ENCODE measurements at places on chromosomes 2 and 18. TPM values are rescaled to one million over a fixed set of nuclear protein-coding genes. Genes with fewer than 3 reads are reported as not detected.

TRIB2 gene
- 4.9 TPM for total RNA-seq

KIF3C gene
- total RNA-seq = 14.9 TPM

IL36A gene
- total RNA-seq = not detected

CNGA3 gene
- 0.63 TPM for total RNA-seq

GNLY gene
- total RNA-seq = 3.0 TPM

PHLPP1 gene
- total RNA-seq = 28.9 TPM

MROH2A gene
- not detected for total RNA-seq

STON1 gene
- total RNA-seq = 118 TPM

ABCB11 gene
- total RNA-seq = 1.2 TPM

MBD1 gene
- 71.4 TPM for total RNA-seq

DNA sequence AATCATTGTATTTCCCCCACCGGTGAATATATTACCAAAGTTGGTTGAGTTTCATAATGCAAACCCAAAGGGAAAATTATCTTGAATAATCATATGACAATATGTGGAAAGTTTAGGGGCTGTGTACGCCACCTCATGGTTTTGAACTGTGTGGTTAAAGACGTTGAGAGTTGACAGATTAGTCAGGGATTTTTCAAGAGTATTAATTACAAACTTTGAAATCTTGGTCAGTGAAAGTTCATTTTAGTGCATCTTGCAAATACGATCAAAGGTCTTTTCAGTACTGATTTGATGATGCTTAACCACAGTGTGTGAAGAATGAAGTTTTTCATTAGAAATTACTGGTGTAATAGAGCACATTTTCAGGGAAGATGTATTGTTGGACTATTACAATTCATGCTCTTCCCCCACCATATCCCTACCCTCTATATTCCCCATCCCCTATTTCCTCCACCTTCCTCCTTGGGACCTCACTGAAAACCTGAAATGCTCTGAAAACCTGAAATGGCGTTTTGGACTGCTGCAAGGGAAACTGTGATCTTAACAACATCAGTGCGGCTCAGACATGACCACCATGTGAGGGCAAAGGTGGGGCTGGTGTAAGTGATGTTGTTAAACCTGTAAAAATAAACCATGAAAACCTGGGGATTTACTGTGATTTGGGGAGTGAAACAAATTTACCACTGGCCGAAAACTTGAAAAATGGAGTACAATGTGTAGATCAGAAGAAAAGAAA, 4.5 kb upstream of the BCL2L11 start:
- DNase-seq = no peak

- no peak for DNase-seq
Observed at GRCh38 chr2:99808361-99809200, 318.8 kb upstream of the REV1 start.

GRCh38 chr2:180130403-180130802, 123.3 kb upstream of the CWC22 start:
- DNase-seq = no peak

DNA sequence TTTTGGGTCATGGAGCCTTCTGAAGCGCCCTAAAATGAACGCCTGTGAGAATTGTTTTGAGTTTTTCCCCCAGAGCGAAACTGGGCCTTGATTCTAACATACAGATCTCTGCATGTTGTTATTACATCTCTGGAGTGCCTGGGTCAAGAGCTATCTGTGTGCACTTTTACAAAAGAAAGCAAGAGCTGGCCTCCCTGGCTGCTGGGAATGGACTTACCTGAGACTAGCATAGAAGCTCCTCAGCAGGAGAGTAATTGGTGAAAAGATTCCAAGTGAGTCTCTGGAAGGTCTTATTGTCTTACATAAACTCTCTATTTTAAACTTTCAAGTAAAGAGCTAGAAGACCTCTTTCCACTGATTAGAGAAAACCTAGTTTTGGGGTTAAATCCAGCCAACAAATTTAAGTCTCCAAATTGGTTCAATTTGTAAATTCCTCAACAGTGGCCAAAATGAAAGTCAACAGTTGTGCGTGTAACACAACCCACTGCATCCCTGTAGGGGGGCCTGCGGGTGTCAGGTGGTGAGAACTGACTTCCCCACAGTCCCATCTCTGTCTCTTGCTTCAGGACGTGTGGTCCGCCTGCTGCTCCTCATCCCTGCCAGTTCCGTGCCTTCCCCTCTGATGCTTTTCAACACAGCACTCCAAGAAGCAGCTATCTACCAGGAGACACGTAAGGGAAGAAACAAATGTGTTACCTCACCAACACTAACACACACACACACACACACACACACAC, 206.1 kb downstream of the SH3BP4 start:
- DNase-seq = no peak

DNA sequence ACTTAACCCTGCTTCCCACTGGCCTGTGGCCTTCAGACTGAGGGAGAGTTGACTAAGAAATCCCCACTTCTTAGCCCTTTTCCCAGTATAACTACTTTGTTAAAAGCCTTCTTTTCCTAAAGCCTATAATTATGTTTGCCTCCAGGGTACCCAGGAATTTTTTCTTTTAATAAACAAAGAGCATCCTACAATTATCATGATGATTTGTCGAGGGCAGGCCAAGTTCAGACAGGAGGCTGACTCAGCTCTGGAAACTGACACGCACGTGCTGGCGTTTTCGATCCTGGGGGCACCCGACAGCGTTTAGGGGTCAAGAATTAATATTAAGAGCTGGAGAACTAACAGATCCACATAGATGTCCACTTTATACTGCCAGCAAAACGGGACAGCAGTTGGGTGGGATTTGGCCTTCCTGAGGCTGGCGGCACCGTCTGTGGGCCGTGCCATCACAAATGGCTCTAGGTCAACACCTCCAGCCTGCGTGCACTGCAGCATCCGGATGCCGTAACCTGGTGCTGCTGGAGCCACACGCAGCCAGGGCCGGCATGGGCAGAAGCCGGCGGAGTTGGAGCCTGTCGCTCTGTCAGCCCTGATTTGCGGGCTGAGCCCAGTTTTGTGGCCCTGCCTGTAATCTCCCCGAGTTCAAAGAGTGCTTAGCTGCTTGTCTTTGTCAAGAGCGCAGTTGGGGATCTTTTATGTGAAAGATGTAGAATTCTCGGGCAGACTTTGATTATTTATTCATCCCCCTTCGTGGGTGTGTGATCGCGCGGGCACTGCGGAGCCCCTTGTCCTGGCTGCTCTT, 191.0 kb downstream of the GLI2 start:
- no peak for DNase-seq

- DNase-seq = no peak
Observed at GRCh38 chr18:42401131-42401673, 446.2 kb downstream of the PIK3C3 start.

DNA sequence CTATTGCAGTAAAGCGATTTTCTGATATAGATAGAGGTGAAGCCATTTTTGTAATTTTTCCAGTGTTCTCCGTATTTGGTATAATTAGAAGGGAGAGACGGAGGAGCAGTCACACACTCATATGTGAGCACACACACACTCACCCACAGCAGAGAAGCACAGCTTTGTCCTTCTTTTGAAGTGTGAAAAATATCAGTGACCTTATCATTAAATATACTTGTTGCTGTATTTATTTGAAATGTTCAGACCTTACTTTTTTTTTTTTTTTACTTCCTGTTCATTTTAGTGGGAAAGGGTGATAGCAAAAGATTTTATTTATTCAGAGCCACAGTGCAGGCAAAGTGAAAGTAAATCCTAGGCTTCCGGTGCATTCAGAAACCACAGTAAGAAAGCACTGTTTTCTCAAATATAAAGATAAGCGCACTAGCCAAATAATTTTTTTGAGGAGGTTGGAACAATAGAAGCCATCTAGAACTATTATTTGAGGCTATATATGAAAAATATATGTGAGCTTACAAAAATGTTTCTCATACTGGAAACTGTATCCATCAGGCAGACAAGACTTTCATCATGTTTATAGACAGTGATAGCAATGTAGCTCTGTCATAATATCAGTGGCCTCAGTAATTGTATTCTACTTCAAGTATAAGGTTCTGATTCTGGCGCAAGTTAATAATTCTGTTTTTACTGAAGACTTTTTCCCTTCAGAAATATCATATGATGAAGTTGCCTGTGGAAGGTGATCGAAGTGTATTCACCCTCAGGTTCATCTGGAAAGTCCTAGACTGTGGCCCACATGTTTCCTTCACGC, 37.2 kb downstream of the TSHZ1 start:
- no peak for DNase-seq

DNA sequence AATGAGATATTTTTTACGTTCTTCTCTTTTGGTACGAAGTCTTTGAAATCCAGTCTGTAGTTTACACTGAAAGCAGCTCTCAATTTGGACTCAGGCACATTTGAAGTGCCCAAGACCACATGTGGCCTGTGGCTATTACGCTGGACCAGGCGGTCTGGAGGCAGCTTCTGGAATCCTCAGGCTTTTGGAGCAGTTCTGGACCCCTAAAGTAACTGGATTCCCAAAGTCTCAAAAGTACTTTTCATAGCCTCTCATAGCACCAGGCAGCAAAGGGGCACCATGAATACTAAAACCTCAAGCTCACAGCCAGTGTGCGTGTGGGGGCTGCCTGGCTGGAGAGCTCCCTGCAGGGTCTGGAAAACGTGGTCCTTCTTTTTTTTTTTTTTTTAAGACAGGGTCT, 119.0 kb downstream of the SMAD7 start:
- no peak for DNase-seq

DNA sequence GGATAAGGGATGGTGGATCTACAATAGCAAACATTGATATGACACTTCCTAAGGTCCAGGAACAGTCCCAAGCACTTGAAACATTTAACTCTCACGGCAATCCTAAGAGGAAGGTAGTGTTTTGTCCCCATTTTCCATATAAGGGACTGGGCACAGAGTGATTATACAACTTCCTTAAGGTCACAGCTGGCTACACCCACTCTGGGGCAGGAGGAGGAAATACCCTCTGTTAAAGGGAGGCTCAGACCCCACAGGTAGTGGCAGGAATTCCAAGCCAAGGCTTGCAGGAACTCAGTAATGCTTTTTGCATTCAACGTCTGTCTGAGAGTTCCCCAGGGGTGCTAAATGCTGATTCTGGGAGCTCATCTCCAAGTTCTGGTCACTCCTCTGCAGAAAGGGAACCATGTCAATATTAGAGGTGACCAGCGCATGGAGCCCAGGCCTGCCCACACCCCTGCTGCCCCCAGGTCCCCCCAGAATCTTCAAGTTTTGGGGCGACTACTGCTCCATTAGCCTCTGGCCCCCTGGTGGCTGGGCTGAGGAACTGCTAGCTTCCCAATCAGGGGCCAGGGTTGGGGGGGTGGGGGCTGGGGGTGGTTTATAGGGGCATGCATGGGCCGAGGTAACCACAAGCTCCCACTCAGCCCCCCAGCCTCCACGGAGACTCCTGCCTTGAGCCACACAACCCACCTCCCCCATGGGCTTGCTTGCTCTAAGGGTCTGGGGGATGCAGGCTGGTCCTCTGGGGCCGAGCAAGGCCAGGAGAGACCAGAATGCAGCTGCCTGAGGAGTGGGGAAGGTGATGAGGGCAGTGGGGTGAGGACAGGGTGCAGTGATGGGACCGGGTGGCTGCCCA, 11.1 kb downstream of the OBSL1 start:
- DNase-seq = no peak

DNA sequence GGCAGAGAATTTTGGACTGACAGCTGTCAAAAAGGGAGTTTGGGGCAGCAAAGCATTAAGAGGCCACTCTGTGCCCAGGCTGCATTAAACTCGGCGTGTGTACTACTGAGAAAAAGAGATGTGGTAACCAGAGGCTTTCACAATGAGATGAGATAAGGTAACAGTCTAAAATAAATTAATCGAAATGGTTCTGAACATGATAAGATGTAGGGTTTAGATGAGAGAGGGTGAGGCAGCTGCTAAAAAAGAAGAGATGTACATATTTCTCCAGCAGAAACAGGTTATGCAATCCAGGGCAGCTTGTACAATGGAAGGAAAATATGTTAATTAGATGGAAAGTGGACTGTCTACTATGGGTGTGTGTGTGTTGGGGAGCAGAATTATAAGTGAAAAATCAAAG, 39.2 kb upstream of the ACTR3 start:
- DNase-seq = no peak

GRCh38 chr18:31041271-31042083, 1.1 kb downstream of the DSC3 start:
- peak; percentile 6 for DNase-seq

GRCh38 chr2:96485751-96486651, 19.2 kb downstream of the NEURL3 start:
- DNase-seq = peak; percentile 84

DNA sequence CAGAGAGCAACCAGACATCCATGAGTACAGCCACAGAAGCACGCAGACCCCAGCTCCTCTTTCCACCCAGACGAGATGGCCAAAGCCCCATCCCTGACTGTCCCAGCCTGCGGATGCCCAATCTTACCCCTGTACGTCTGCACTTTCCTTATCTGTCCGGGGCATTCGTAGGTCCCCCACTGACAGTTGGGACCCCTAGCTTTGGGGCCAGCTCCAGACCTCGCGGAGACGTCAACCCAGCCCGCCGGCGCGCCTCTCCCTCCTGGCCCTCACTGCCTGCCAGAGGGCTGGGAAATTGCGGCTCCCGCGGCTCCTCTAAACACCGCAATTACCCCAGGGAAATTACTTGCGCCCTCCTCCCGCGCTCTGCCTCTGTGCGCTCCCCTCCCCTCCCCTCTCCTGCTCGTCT, 2.3 kb downstream of the ECEL1 start:
- no peak for DNase-seq

DNA sequence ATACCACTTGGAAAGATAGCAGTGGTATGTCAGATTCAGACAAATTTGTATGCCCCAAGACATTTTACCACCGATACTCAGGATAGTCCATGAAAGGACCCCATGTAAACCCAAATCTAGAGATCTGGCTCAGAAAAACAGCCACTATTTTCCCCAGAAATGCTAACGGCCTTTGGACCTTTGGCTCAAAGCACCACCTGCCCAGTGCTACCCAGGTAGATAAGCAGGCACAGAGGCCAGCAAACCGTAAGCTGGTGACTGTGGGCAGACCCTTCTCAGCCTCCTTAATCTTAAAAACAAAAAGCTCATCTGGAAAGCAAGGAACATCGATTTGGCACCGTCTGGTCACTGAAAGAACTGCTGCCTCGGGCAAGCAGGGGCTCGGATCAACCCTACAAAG, 61.4 kb upstream of the GREB1L start:
- no peak for DNase-seq

DNA sequence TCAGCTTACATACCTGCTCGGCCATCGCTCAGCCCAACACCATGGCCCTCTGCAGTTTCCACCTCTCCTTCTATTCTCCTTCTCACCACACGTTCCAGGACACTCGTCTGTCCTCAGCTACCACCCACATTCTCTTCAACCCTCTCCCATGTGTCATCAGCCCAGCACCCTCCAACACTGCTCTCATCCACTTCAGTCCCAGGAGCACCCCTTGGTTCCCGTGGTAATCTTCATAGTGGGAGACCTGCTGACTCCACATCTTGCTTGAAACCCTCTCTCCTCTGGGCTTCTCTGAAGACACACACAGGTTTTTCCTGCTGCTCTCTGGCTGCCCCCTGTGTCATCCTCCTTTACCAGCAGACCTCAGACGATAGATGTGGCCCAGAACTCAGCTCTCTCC, 228.7 kb downstream of the GBX2 start:
- no peak for DNase-seq
